ENCODE measurements at places on chromosomes 2 and 18.

GRCh38 chr2:25281522-25281921 is 60.2 kb downstream of the DNMT3A start:
- DNase-seq = no peak

GRCh38 chr2:66239655-66240054 is 195.3 kb upstream of the MEIS1 start:
- DNase-seq = no peak

DNA sequence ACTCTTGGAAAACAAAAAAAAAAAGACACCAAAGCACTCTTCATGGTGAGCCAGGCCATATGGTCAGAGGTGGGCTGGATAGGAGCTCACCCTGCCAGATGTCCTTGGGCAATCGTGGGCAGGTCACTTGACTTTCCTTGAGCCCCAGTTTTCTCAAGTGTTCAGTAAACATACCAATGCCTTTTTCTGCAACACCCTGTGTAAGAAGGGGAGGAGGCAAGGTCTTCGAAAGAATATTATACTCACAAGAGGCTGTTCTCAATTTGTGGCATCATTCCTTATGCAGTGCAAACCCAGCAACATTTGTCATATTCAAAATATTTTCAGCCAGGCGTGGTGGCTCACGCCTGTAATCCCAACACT is 22.9 kb upstream of the TMEM87B start:
- no peak for DNase-seq

DNA sequence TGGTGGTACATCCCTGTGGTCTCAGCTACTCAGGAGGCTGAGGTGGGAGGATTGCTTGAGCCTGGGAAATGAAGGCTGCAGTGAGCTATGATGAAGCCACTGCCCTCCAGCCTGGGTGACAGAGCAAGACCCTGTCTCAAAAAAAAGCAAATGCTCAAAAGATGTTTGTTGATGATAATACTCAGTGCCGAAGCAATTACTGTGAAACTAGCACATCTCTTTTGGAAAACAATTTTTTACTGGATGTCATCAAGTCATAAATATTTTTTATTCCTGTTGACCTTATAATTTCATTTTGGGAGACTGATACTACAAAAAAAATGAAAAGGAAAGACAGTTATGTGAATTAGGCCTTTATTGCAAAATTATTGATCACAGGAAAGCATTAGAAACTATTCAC is 34.5 kb upstream of the FHOD3 start:
- no peak for DNase-seq

GRCh38 chr2:237201461-237202287 is 116.0 kb downstream of the COPS8 start:
- peak; percentile 73 for DNase-seq

Measured in DMS53 (cell line).